Epithelial cell of esophagus (primary cell): ENCODE measurements at places on chromosomes 3 and 15.

DNA sequence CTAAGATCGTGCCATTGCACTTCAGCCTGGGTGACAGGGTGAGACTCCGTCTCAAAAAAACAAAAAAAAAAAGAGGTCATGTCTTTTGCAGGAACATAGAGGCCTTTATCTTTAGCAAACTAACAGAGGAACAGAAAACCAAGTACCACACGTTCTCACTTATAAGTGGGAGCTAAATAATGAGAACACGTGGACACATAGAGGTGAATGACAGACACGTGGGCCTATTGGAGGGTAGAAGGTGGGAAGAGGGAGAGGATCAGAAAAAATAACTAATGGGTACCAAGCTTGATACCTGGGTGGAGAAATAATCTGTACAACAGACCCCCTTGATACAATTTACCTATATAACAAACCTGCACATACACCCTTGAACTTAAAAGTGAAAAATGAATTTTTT lies 401.4 kb upstream of the NAALADL2 start:
- no peak for DNase-seq

- DNase-seq: no peak
Measured at GRCh38 chr3:32282578-32283154, 44.2 kb downstream of the CMTM8 start.

DNA sequence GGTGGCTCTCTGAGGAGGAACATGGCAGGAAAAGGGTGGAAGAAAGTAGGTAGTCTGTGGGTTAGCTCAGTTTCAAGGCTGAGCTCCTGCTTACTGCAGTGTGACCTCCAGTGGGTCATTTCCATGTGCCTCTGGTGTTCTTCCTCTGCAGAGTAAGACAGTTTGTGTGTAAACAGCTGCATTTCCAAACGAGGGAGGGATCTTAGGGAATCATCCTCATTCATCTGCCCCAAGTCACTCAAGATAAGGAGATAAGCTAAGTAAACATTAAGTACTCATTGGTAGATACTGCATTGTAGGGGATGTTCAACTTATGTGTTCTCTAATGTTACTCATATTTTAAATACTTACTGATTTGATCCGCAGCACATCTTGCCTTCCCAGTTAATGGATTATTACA lies 83.6 kb downstream of the CLSTN2 start:
- DNase-seq: no peak

DNA sequence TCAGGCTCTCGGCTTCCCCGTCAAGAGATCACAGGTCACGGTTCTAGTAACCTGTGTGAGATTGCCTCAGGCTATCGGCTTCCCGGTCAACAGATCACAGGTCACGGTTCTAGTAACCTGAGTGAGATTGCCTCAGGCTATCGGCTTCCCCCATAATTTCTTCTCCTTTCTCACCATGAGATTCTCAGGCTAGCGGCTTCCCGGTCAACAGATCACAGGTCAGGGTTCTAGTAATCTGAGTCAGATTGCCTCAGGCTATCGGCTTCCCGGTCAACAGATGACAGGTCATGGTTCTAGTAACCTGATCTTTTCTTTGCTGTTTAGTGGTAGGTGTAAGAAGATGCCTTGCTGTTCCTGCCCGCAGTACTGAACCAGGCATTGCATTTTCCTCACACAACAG lies 418.2 kb upstream of the ZNF717 start:
- no peak for DNase-seq

DNA sequence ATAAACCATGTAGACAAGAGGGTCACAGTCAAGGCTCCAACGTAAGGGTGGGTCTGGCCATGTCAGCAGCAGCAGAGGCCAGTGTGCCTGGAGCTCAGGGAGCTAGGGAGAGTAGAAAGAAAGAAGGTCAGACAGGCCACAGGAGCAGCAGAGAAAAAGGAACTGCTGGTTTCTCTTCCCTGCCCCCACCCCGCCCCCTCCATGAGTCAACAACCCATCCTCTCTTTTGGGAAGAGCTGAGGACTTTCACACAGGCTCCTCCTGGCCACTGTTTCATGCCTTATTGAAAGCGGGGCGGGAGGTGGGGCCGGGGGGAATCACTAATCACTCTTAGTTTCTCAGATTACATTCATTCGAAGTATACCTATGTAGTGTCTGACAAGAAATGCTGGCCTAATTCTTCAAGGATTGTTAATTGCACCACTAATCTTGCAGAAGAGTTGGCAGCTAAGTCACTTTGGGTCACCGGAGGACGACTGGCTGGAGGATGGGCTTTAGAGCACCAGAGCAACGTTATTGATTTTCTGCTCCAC lies 9.1 kb upstream of the SCG3 start:
- DNase-seq: no peak

DNA sequence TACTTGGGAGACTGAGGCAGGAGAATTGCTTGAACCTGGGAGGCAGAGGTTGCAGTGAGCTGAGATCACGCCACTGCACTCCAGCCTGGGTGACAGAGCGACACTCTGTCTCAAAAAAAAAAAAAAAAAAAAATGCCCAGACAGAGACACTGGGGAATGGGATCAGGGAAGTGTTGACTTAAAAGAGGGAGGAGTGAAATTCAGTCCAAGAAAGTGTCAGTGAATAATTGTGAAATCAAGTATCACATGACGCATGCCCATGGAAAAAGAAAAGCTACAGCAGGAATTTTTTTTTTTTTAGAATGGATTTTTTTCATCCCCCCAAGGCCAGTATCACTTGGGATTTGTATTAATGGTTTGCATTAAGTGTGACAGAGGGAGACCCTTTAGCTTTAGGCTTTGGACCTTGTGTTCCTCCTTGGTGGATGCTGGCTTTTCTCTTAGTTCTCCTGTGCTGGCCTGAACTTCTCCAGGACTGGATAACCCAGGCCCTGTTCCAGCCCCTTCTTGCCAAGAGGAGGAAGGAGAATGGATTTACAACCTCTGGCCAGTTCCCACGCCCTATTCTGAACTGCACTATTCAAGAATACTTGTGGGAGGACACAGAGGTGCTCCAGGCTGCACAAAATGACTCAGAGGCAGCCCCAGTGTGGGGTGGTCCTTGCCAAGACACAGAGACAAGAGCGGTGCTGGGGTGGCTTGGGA lies 36.7 kb upstream of the ZNF774 start:
- DNase-seq: peak; percentile 71

DNA sequence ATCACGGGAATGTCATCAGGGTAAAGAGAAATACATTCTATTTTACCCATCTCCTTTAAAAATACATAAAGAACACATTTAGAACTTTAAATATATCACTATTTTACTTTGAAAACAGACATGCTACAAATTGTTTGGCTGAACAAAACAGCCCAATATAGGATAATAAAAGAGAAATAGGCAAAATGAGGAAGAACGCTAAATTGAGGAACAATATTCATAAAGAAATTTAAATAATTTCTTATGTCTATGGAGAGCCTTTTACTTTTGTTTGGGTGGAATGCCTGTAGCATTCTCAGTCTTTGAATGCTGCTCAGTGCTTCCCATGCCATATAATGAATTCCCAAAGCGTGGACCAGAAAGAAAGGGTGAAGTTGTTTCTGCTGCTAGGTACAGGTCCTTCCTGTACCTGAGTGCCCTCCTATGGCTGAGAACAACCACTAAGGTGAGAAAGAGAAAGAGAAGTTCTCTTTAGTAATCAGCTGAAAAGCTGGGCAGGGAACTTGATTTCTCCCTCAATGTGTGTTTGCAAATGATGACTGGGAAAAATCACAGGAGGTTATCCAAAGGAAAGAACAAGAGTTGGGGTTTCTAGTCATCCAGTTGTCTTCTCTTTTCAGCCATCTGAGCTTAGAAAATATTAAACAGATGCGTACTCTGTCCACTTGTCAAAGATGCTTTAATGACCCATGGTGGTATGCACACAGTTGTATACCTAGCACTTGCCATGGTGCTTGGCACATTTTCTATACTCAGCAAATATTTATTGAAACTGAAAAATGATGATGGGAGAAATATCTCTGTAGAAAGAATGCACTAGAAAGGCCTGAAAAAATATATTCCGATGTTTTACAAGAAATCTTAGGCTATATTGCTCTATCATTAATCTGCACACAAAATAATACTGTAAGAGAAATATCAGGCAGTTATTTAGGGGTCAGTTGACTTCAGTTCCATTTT lies 404.6 kb downstream of the TIGIT start:
- no peak for DNase-seq
